T47D (cell line): ENCODE measurements at places on chromosomes 2 and 18.

DNA sequence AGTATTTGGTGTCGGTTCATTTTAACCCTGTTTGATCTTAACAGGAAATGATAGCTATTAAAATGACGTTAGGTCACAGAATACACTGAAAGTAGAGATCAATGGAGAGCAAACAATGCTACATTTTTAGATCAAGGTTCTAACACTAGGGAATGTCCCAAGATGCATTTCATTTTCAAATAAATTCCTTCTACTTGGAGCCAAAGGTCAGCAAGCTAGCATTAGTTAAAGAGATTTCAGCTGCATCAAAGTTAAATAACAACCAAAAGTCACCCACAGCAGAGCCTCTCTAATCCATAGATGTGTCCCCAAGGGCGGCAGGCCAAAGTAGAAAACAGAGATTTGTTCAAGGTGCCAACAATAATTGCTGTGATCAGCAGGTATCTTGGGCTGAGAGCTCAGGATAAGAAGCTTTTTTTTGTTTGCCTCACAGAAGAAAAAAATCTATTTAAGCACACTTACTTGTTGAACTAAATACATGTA, 1233.6 kb upstream of the TMEFF2 start:
- DNase-seq: no peak

DNA sequence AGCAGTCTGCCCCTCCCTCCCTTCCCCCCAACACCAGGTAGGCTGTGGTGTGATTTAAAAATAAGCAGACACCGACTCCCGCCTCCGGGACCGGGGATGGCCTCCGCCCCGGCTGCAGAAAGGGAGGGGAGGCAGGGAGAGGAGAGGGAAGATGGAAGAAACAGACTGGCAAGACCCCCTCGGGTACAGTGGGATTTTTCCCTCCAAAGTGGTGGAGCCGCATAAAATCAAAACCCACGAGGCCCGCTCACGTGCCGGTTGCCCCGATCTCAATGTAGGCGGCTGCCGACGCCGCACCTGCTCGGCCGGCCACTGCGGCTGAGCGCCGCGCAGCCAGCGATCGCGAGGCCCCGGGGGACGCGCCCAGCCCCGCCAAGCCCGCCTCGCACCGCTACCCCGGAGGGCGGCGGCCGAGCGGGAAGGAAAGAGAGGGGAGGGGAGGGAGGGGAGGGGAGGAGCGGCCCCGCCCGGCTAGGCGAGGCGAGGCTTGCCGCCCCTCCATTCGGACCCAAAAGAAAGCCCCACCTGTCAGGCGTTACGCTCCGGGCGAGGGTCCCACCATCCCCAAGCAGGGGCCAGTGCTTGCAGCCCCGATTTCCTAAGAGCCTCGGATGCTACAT, 811 bp downstream of the ADD2 start:
- DNase-seq: no peak

GRCh38 chr2:171086352-171087290, 74.1 kb downstream of the TLK1 start:
- peak; percentile 40 for DNase-seq

- no peak for DNase-seq
These were observed 372.8 kb downstream of the MTX2 start for GRCh38 chr2:176642074-176642473.

- DNase-seq: no peak
These were observed 154.2 kb upstream of the RMP24 start for GRCh38 chr18:35818353-35818667.

DNA sequence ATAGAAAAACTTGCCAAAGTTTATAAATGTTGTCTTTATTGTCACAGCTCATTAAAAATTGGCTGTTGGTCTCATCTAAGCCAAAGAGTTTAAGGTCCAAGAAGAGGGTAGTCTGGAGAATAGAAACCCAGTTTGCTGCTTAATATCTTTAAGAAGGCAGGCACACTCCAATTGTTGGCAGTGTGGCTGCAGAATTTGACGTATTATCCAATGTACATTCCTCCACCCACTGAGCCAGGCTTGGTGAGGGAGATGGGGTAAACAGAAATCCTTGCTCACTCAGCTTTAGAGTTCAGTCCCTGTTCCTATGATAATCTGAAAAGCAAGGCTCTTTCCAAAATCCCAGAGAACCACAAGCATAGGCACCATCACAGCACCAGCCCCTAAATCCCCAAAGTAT, 10.7 kb upstream of the ADD2 start:
- no peak for DNase-seq

- DNase-seq: no peak
These were observed 56.4 kb downstream of the LPIN1 start for GRCh38 chr2:11802782-11803191.

GRCh38 chr18:78912844-78913243, 66.8 kb upstream of the SALL3 start:
- DNase-seq: no peak

- DNase-seq: no peak
These were observed 21.4 kb upstream of the SPIRE1 start for GRCh38 chr18:12679183-12679786.

DNA sequence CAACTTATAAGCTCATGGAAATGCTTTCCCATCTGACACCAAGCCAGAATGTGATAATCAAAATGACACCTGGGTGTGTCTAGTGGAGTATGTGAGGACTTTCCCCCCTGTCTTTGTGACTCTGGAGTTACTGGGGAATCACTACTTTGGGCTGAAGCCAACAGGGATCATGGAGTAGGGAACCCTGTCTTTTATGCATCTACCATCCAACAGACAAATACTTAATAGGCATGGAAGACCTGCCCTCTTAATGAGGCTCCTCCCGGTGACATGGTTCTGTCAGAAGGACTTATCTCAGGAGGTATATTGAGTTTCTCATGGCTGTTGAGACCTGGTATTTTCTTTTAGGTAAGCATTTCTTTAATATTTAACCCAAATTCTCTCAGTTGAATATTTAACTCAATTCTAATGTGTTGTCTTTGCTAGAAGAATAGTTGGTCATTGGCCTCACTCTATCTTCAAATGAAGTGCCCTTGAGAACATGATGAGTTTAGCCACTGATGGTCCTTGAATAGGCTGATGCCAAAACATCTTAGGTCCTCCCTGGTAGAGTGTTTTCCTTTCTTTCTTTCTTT, 42.1 kb downstream of the TGIF1 start:
- no peak for DNase-seq

- DNase-seq: no peak
These were observed 154.4 kb downstream of the RAD51AP2 start for GRCh38 chr2:17363846-17364245.

GRCh38 chr2:98454500-98455235, 10.0 kb downstream of the INPP4A start:
- no peak for DNase-seq

DNA sequence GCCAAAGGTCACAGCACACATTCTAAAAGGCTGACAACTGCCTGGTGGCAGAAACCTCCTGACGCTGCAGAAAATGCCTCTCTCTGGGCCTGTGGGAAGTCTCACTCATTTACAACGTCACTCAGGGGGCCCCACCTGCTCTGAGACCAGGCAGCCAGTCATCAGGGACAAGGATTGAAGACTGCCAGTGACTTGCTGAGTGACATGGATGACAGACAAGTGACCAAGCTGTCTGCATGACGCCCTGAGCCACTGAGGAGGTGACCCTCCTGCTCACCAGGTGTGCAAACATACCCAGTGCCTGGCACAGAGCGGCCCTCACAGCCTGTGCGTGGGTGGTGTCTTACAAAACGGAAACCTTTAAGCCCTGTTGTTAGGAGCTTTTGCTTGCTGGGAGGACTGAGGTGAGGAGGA, 392.4 kb downstream of the TNS1 start:
- DNase-seq: no peak

- DNase-seq: no peak
These were observed 38.6 kb upstream of the SNORC start for GRCh38 chr2:232831496-232831895.

DNA sequence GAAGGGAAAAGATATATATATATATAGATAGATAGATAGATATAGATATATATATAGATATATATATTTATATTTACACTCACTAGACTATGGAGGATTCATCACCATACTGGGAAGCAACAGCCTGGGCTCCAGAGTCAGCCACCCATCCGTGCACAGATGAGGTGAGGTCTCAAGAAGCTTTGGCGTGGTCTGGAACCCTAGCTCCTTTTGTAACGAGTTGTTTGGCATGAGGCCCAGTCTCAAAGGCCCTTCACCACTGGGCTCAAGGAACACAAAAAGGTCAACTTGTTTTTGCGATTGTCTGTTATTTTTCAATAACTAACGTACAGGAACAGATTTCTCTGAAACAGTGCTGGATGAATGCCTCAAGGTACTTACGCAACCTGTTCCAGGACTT, 448.7 kb downstream of the CMPK2 start:
- no peak for DNase-seq

GRCh38 chr18:12960853-12961397, 13.1 kb downstream of the SEH1L start:
- no peak for DNase-seq

DNA sequence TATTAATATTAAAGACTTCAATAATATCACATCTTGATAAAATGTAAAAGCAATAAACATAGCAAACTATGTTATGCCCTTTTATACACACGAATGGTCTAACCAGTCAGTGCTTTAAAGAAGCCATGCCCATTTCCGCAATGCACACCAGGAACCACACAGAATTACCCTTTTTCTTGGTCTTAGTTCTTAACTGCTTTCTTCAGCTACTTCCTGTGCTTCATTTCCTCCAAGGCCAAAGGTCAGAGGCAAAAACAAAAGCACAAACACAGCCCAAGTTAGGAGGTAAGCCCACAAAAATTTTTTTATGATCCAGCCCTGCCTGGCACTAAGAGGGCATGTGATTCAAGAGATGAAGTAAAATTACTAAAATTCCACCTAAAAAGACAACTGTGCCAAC, 267.2 kb downstream of the FBXO15 start:
- no peak for DNase-seq

- no peak for DNase-seq
These were observed 12.6 kb downstream of the RNF149 start for GRCh38 chr2:101295895-101296294.

- DNase-seq: no peak
These were observed 110.9 kb upstream of the MSTN start for GRCh38 chr2:190173392-190173791.

DNA sequence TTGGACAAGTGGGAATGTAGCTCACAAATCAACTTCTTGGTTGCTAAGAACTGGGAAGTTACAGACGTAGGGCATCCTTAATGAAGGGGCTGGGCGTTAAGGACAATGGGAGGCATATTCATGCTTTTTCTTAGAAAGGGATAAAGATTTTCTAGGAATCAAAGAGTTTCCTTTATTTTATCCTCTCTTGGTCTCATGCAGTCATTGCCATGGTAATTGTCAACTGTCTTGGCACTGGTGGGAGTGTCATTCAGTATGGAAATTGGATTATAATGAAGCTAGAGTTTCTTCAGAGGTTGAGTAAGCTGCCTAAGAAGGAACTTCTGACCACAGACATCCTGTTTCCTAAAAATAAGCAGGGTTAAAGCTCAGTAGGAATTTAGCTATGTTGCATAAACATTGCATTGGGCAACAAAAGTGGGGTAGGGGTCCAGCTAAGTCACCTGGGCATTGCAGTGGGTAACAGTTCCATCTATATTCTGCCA, 114.0 kb downstream of the LYPD6B start:
- DNase-seq: no peak

DNA sequence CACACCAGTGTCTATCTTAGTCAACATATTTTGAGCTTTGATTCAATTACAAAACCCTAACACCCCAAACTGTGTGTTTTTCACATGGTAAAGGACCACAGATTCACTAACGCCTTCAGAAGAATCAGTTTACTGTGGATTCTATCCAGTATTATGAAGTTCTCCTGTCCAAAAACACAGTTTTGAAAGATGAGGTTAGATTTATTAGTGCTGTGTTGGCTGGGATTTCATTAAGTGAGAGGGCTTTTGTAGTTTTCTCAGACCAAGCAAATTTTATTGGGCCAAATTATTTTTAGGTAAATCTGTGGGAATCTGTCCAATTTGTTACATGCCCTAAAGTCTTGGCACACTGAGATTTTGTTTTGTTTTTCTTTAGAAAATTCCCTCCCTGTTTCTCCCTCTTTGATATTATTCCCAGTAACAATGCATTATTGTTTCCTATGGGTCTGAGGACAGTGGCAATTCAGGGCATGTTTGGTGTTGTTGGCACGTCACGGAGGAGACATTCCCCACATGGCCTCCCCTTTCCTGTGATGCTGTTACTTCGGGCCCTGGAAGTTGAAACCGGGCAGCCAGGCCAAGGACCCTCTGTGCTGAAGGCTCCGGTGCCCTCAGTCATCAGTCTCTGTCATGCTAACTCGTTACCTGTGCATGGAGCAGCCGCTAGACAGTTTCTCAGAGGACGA, 87.5 kb upstream of the ALKAL2 start:
- no peak for DNase-seq

- no peak for DNase-seq
These were observed 1.9 kb downstream of the MEX3C start for GRCh38 chr18:51195451-51196117.

DNA sequence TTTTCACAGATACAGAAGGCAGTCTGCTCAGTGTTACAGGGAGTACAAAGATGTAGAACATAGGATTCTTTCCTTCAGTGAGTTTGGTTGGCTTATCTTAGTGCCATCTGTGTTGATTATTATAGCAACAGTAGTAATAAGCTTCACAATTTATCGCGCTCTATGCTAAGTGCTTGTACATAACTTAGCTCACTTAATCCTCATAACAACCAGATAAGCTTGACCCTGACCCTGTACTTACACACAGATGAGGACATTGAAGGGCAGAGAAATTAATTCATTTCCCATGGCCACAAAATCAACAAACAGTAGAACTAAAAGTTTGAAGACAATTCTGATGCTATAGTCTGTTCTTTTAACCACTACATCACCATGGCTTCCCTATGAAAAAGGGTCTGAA, 121.8 kb downstream of the SPHKAP start:
- no peak for DNase-seq

DNA sequence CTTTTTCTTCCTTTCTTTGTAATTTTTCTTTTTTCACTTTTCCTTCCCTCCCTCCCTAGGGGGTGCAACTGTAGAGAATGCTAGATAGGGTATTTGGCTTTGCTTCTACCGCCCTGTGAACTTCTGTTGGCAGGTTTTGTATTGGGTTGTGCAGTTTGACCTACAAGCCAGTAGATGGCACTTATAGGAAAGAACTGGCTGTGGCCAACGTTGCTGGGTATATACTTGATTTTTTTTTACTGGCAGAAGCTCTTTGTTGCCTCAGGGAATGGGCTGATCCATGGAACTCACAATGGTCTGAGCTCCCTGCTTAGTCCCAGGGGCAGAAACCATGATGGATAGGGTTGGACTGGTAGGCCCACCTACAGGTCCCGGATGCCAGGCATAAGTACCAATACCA, 1019.5 kb upstream of the LRRTM1 start:
- peak; percentile 68 for DNase-seq

DNA sequence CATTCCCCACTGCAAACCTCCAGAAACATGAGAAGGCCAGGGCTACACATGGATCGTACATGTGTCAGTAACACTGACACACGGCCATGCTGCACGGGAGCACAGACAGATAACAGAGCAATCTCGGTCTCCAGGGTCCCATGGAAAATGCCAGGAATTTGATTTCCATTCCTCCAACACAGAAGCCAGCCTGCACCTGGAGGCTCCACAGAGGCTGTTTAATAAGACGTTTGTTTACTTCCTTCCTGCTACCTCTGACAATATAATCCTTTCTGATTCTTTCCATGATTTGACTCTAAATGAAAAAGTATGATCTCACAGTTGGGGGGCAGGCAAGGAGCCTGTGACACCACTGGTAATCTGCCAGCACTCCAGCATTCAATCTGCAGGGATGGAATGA, 210.9 kb upstream of the DDX18 start:
- DNase-seq: no peak

GRCh38 chr2:98663511-98664090, 55.2 kb downstream of the UNC50 start:
- no peak for DNase-seq
